ENCODE measurements at places on chromosomes 7 and 10.

- no peak for DNase-seq
Measured at GRCh38 chr10:103980288-103980906, 13.5 kb downstream of the SLK start.

DNA sequence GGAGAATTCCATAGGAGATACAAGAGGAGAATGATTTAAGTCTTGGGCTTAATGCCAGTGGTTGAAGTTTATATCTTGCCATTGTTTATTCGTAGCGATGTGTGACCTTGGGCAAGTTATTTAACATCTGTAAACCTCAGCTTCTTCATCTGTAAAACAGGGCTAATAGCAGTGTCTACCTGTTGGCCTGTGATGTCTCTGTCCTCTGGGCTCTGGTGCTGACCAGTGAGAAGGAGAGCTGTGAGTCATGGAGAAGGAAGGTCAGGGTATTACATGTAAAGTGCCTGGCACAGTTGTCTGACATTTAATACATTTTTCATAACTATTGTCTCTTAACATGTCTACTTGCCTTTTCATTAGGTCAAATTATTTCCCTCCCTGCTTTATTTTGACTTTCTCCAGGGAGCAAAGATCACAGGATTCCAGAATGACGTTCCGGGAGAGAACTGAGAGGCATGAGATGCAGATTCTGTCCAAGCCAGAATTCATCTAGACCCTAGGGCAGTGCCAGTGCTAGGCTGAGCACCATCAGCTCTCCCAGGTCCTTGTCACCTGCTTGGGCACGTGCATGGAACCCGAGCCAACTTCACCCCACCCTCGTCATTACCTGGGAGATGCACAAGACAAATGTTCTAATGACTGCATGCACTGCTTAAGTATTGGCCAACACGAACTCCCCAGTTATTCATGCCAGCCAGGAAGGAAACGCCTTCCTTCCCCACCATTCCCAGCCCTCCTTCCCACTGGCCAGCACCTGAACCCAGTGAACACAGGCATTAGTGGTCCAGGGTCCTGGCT, 187.9 kb downstream of the DPY19L1 start:
- no peak for DNase-seq

DNA sequence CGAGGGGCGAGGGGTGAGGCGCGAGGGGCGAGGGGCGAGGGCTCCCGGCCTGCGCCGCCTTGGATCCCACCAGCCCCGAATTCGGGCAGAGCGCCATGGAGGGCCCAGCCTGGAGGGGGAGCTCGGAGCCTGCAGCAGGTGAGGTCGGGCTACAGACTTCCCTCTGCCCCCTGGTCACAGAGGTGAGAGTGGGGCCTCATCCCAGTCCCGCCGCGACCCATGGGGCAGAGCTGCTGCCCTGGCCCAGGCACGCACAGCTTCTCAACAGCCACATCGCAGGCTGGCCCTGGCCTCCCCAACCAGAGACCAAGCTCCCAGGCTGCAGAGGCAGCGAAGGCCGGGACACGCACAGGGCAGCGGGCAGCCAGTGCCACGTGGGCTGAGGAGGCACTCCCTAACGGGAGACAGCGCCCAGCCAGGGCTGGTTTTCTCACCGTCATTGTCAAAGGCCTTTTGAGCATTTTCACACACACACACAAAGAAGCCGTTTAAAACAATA, 191.8 kb downstream of the PTPRN2 start:
- no peak for DNase-seq

DNA sequence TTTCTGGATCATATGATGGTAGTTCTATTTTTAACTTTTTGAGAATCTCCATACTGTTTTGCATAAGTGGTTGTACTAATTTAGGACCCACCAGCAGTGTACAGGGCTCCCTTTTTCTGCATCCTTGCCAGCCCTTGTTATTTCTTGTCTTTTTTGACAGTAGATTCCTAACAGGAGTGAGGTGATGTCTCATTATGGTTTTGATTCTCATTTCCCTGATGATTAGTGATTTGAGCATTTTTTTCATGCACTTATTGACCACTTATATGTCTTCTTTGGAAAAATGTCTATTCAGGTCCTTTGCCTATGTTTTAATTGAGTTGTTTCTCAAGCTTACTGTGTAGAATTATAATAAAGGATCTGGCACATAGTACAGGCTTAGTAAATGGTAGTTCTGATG, 238.8 kb upstream of the BMPER start:
- DNase-seq, result no peak

- no peak for DNase-seq
Measured at GRCh38 chr10:133258066-133258817, 18.4 kb downstream of the ADAM8 start.

DNA sequence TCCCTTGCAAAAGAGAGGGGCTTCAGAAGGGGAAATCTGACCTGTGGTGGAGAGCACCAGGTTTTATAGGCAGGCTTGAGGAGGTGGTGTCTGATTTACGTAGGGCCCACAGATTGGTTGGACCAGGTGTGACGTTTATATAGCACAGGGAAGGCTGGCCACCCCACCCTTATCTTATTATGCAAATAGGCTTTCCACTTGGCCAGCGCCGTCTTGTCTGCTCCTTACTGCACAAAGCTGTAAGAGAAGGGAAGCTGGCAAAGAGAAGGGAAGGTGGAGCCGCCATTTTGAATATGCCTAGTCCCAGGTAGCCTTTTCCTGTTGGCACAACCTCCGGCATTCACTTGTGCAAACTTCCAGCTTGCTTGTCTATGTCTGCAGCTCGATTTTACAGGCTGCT, 221.4 kb downstream of the GATA3 start:
- no peak for DNase-seq
